ENCODE measurements at places on chromosomes 13 and 19. TPM values are rescaled to one million over a fixed set of nuclear protein-coding genes. Genes with fewer than 3 reads are reported as not detected.
A peak's percentile ranks its signal among the peaks of the same experiment; 100 is the strongest.

- peak; percentile 38 for DNase-seq
Observed at GRCh38 chr13:28442839-28443238, 52.1 kb downstream of the FLT1 start.

Gene RXFP2
- total RNA-seq, result not detected

- DNase-seq, result no peak
Observed at GRCh38 chr19:1451916-1452801, 2.2 kb downstream of the APC2 start.

DNA sequence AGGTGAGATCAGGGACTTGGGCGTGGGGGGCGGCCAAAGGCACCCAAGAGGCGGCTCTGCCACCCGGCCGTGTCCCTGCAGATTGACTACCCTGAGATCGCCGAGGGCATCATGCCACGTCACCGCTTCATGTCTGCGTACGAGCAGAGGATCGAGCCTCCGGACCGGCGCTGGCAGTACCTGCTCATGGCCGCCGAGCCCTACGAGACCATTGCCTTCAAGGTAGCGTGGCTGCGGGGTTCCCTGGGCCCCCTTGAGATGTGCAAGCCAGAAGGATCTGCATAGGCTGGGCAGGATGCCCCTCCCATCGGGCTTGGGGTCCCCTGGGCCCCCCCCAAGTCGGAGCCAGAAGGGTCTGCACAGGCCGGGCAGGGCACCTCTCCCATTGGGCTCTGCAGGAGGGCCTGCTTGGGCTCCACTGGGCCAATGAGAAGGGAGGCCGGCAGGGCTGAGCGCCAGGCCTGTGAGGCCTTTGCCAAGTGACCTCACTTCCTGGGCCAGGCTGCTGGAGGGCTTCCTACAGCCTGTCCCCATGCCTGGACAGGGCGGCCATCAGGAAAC is 2.2 kb upstream of the AMH start:
- peak; percentile 50 for DNase-seq

DNA sequence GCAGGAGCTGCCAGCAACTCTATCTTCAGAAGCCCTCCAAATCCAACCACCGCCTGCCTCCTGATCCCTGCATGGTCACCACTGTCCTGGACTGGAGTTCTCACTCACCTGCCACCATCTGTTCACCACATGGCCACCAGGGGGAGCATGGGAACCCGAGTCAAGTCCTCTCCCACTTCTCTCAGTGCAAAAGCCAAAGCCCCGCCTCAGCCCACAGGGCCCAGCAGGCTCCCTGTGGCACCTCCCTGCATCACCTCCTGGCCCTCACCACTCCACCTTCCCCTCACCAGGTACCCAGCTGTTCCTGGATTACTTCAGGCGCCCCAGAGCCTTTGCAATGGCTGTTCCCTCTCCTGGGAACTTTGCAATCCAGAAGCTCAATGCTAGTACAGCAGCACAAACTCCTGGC is 5.3 kb downstream of the DHPS start:
- DNase-seq, result peak; percentile 90

Data from dermis blood vessel endothelial cell (primary cell).